ENCODE measurements at places on chromosomes 4 and X.

GRCh38 chrX:101290957-101291603 lies at the start of gene TAF7L:
Gene TAF7L (minus strand): TSS chrX:101291334. CDS start chrX:101287543, 3,791 bp downstream.
- DNase-seq: no peak

DNA sequence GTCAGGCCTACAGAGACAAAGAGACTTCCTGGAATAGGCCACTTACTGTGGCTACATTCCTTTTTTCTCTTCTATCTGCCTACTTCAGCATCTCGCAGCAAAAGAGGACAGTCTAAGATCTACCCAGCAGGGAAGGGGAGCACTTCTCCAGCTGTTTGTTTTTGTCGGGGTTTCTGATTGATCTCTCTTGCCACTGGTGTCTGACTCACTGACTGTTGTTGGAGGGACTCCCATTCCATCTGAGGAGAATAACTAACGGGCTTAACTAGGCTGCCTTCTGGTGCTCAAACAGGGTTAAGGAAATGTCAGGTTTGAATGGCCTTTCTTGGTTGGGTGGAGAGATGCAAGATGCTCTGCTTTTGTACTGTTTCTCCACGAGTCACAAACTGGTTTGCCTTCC lies 100.2 kb upstream of the TMEM164 start:
- DNase-seq: no peak

DNA sequence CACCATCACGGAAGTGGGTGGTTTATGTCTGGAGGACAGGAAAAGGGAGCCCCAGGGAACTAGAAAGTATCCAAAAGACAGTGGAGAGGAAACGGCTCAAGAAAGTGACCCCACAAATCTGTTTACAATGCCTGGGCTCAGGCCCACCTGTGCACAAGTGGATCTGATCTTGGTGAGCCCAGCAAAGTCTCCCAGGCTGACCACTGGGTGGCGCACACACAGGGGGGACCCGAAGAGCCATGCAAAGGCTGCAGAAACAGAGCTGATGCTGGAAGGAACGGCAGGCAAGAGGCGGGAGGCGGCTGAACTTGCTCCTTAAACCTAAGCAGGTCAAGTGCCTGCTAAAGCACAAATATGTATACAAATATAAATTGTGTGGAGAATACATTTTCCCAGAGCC lies 9.6 kb downstream of the HAUS7 start:
- peak; percentile 65 for DNase-seq

- no peak for DNase-seq
Observed at GRCh38 chrX:74434336-74434735, 13.0 kb downstream of the SLC16A2 start.

- no peak for DNase-seq
Observed at GRCh38 chr4:58760737-58761136, 1650.6 kb upstream of the IGFBP7 start.

DNA sequence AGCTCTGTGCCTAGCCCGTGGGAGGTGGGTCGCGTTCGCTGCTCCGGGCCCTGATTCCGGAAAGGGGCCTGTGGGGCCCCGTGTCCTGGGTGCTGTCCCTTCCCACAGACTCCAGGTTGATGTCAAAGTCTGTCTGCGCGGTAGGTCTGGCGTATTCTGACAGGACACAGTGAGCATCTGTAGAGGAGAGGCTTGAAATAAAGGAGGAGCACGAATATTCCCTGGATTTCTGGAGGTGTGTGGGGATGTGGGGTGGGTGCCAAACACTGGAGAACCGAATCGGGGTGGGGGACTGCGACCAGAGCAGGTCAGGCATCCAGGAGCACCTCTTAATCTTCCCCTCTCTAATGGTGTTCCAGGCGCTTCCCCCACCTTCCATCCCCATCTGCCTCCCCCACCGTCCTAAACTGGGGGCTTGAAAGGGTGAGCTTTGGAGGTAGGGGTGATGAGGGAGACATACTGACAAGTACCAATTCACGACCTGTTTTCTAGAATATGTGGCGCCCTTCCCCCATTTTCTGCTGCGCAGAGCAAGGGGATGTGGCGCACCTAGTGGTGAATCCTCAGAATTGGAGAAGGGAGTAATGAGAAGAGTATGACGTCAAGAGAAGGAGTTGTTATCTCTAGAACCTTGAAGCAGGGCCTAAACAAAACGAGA lies 877 bp downstream of the GPRASP1 start:
- peak; percentile 26 for DNase-seq

Measured in suppressor macrophage treated with lipopolysaccharide for 1 hour (primary cell).